Stimulated activated CD8-positive, alpha-beta memory T cell treated with anti-CD3 and anti-CD28 coated beads, Interleukin-2, amount 100 ng/mL, for 48 hours (primary cell): ENCODE measurements at places on chromosomes 2 and 18.

- no peak for DNase-seq
Observed at GRCh38 chr2:88429929-88430328, 22.6 kb downstream of the FOXI3 start.

- no peak for DNase-seq
Observed at GRCh38 chr2:207288628-207289027, 122.9 kb upstream of the KLF7 start.

GRCh38 chr18:47286776-47287410 lies 35.4 kb upstream of the SKOR2 start:
- no peak for DNase-seq

DNA sequence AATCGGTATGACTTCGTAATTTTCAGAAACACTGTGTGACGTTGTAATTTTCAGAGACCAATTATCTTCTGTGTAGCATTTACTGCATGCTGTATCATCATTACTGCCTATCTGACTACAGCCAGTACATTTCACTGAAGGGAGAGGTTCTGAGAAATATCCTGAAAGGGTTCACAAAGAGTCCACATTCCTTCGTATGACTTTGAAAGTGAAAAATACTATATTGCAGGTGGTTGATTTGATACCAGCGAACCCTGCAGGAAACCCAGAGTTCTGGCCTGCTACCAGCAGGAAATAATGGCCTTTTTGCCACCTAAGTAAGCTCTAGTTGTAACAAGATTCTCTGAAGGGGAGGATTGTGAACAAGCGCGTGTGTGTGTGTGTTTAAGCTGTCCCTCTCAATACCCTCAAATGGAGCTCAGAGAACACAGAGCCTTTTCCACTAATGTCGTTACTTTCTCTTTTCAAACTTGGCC lies 155.5 kb downstream of the ARHGAP28 start:
- no peak for DNase-seq

DNA sequence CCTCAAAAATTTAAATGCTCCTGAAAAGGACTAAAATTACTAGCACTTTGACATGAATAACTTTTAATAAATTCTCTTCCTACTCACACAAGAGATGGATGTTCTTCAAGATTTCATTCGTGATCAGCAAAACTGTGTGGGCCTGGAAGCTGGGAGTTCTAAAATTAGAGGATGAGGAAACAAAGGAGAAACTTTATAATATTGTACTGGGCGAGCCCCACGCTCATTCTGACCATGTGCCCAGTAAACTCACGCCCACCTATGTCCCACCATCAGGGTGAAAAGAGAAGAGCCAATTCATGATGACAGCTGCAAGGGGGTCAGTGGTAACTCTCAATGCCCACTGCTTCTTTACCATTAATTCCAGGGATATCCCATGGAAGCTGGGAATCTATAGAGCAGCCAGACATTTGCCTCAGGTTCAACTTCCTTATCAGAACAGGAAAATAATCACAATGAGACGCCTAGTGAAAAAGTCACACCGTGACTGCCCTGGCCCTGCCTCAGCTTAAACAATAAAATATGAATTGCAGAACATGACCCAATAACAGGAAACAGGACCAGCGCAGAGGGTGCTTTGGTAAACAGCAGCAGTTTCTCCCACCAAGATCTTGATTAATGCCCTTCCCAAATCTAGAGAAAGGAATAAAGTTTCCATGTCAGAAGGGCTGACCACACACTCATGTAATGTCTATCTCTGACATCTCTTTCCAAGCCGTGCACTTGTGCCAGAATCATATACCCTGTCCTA lies 438.6 kb downstream of the TXNL1 start:
- no peak for DNase-seq

DNA sequence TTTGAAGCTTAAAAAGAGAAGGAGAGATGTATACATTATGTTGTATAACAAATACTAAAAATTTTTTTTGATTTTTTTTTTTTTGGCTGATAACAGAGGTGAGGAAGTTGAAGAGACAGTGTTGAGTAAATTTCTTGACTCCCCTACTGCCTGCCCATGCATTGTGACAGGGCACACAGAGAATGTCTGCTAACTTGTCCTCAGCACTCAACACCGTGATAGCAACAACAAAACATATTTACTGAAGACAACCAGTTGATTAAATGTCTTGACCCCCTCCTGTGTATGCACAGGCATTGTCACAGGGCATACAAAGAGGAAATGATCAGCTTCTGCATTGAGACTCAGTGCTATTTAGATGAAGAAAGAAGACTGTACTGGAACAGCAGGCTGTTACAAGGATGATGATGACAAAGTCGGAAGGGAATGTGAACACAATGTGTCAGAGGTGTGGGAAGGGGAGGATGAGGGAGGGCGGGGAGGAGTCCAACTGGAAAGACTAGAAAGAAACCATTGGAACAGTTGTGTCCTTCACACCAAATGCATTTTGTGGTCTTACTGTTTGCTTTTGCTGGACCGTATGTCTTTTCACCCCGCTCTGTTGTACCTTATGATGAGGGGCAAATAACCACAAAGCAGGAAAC lies 89.5 kb downstream of the CERS6 start:
- no peak for DNase-seq

GRCh38 chr2:10559634-10560224 lies 111.6 kb upstream of the ODC1 start:
- DNase-seq = no peak
